Brain pericyte (primary cell): ENCODE measurements at places on chromosomes 7 and 10.

DNA sequence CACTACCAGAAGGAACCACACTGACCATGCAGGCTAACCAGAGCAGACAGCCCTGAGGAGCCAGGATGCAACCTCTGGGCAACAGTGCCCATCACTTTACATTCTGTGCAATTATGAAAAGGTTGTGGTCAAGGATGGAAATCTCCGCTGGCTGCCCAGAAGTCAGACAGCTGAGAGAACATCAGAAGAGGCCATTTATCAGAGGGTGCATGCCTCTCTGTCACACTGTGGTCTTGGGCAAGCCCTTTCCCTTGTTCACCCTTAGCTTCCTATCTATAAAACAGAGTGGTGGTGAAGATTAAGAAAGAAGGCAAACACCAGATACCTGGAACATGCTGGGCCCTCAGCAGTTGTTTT is 120.7 kb upstream of the GDF10 start:
- no peak for DNase-seq

GRCh38 chr10:117074621-117075020 is 63.4 kb downstream of the VAX1 start:
- no peak for DNase-seq

- DNase-seq = no peak
Measured at GRCh38 chr7:10618953-10619352, 354.7 kb upstream of the PHF14 start.

DNA sequence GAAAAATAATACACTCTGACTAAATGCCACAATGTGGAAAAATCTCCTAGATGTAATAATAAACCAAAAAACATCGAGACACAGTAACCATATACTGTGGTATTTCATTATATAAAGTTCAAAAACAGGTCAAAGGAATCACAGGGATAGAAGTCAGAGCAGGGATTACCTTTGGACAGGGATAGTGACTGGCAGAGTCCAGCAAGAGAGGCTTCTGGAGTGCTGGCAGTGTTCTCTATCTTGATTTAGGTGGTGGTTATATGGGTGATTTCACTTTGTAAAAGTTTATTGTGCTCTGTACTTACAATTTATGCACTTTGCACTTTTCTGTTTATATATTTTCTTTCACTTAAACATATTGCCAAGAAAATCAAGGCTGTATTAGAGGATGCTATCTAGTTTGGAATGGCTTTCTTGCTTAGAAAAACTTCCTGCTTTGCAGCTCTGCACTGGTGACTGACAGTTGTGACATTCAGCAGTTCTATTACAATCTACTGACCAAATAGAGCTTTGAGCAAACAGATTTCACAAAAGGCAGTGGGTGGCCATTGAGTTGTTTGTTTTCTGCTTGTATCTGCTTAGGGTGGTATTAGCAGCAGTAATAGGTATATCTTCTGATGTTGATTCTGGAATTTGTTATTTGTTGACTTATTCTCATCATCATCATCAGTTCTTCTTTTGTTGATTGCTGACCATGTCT is 263.6 kb upstream of the LRGUK start:
- no peak for DNase-seq

DNA sequence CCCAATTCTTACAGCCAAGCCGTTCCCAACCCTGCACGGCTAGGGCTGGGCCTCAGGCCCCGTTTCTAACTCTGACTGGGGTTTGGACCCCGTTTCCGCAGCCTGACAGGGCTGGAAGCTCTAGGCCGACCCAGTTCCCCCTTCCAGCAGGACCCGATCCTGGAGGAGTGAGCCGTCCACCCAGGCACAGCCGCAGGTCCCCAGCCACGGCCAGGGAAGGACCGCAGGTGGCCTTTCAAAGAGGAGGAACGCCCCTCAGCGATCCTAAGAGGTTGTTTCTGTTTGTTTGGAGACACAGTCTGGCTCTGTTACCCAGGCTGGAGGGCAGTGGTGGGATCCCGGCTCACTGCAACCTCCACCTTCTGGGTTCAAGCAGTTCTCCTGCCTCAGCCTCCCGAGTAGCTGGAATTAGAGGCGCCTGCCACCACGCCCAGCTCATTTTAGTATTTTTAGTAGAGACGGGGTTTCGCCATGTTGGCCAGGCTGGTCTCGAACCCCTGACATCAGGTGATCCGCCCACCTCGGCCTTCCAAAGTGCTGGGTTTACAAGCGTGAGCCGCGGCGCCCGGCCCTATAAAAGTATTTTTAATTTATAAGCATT is 778 bp upstream of the GET4 start:
- DNase-seq = no peak

DNA sequence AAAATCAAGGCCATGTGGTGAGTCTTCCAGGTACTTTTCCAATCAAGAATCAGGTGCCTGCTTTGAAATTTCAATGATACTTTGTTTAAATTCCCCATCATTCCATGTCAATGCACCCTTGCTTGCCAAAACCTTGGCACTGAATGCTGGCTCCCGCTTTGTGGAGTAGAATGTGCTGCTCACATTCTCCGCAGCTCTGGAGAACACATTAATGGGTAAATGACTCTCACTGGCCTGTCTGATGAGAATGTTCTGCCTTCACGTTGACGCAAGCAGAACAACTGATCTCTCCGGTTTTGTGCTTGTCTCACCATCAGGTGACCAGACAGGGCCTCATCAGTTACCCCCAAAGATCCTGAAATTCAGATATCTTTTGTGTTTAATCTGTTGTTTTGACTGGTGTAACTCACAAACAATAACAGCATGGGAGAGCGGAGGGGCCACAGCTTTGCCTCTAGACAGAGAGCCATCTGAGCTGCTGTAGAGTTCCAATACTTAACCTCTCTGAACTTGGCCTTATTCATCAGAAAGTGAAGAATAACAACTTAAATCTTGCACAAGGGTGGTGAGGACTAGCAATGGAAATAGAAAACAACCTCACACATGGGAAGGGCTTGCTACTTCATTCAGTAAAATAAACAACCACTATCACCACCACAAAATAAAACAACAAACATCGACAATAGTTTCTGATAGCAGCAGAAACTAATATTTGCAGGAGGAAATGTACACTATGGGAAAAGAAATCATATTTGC is 276.9 kb upstream of the IGFBP3 start:
- DNase-seq = no peak

GRCh38 chr10:103277713-103278536 is 987 bp downstream of the INA start:
- no peak for DNase-seq

DNA sequence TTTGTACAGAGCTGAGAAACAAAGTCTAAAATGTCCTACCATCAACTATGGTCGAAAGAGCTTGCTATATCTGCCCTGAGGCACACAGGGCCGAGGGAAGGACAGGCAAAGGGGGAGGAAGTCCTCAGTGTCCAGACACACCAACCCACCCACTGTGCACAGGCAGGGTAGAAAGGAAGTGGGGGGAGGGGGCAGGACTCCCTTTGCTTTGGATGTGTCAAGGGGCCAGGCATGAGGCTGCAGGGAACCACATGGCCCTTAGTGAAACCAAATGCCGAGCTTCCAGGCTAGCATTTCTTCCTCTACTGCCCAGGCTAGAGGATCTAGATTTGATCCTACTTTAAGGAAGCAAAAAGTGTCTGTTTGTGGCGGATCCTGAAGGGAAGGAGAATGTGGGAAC is 28.6 kb downstream of the KCNH2 start:
- no peak for DNase-seq

DNA sequence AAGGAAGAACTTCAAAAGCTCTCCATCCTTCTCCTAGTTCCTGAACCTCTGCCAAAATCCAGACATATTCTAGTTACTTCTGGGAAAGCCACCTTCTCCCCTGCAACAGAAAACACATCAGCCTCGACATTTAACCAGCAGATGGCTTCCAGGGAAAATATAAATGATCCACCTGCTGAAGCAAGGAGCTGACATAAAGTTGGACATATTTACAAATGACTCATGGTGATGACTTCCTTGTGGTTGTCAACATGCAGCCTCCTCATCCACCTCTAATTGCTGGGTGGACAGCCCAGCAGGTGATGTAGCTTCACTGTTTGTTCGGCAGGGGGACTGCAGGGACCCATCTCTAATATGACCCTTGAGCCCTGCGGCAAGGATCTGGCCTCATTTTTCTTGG is 266.0 kb downstream of the C7orf25 start:
- no peak for DNase-seq

GRCh38 chr10:75803816-75804552 is 372.6 kb downstream of the LRMDA start:
- no peak for DNase-seq

DNA sequence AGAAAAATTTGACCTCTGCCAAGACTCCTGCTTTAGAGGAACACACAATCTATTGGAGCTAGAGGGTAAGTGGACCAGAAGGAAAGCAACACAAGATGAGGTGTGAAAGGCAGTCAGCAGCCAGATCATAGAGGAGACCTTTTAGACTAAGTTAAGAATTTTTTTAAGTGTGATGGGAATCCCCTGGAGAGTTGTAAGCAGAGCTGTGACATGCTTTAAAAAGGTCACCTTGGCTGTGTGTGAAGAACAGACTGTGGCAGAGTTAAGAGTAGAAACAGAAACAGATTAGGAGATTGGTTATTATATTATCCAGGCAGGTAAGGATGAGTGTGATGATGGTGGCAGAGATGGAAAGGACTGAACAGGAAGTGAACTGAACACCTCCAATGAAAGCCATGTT is 23.5 kb downstream of the CPEB3 start:
- no peak for DNase-seq

- DNase-seq = no peak
Measured at GRCh38 chr10:95600158-95600557, 39.0 kb upstream of the SORBS1 start.

- no peak for DNase-seq
Measured at GRCh38 chr7:1561036-1561940, 5.3 kb upstream of the TMEM184A start.

- no peak for DNase-seq
Measured at GRCh38 chr7:150357270-150357669, 11.4 kb upstream of the REPIN1 start.

GRCh38 chr7:26937939-26938623 is 73.7 kb upstream of the SKAP2 start:
- DNase-seq = no peak

DNA sequence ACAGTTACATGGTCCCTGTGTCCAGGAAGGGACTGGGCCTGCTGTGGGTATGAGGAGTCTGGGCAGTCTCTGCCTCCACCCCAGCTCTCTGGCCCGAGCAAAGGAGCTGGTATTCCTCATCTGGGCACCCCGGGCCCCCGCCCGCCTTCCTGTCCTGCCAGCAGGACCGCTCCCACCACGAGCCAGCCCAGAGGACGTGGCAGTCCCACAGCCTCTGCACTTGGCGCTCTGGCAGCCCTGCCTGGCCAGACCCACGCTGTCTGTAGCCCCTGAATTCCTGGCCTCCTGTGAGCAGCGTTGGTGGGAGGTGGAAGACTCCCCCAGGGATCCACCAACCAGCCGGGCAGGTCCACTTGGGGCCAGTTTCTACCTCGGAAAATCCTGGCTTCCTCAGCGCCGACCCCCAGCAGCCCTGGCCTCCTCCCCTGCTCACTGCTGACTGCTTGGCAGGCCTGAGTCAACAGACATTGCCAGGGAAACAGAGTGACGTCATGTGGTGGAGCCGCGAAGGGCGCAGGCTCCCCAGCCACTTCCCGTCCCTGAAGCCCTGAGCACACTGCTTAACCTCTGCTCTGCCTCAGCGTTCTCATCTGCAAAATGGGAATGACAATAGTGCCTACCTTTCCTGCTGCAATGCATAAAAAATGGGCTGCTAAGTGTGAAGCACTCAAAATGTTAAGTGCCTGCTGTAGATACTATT is 21.6 kb upstream of the LIMK1 start:
- peak; percentile 79 for DNase-seq

- DNase-seq = no peak
Measured at GRCh38 chr10:10197423-10197822, 820.2 kb upstream of the CELF2 start.

GRCh38 chr7:82017334-82017943 is 247.6 kb upstream of the HGF start:
- no peak for DNase-seq

- no peak for DNase-seq
Measured at GRCh38 chr7:72161534-72161933, 250.6 kb downstream of the CALN1 start.

GRCh38 chr7:29346231-29346978 is 151.8 kb downstream of the CHN2 start:
- no peak for DNase-seq

DNA sequence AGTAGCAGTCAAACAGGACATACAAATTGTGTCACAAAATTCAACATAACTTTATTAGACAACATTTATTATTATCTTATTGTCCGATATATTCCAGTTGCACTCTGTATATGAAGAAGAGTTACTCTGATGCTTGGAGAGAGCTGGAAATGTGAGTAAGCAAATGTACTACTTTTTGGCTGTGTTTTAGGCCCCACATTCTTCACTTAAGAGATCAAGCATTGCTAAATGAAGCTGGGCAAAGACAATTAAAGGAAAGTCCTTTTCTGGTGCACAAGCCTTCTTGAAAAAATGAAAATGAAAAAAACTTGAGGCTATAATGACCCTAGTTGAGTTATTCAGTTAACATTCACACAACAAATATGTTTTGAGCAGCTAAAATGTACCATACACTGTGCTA is 26.1 kb downstream of the MYPN start:
- no peak for DNase-seq

DNA sequence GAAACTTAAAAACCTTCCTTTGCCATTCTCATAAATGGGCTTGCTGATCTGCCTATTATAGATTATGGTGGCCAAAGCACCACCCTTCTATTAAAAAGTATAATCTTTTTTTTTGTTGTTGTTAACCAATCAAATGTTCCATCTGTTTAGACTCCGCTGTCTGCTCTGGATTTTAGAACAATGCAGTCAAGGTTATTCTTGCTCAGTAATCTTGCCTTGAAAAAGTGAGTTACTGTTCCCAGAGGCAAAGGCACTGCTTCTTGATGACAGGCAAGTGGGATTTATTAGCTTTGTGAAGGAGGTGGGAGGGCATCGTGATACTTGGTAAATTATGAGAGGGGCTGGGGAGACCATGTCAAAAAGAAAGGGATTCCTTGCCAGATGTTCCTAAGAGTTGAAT is 143.5 kb downstream of the KIAA1217 start:
- no peak for DNase-seq

DNA sequence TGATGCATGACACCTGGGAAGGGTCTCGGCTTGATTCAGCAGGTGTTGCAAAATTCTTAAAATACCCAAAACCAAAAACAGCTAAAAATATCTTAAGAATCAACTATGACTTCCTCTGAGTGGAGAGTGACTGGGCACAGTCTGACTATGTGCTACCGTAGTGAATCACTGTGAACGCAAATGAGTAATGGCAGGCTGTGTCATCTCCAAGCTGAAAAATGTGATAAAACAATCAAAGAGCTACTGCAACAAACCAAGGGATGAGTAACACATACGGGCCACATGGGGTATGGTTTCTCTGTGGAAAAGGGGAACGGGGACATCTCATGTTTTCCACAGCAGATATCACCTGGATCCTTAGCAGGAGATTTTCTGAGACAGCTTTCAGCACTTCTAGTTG is 127.5 kb downstream of the ABCA13 start:
- DNase-seq = no peak

- no peak for DNase-seq
Measured at GRCh38 chr7:133851411-133851810, 275.7 kb upstream of the LRGUK start.
